ENCODE measurements at places on chromosomes 4 and X.

- DNase-seq, result no peak
Observed at GRCh38 chr4:181281451-181281850, 961.8 kb upstream of the TENM3 start.

DNA sequence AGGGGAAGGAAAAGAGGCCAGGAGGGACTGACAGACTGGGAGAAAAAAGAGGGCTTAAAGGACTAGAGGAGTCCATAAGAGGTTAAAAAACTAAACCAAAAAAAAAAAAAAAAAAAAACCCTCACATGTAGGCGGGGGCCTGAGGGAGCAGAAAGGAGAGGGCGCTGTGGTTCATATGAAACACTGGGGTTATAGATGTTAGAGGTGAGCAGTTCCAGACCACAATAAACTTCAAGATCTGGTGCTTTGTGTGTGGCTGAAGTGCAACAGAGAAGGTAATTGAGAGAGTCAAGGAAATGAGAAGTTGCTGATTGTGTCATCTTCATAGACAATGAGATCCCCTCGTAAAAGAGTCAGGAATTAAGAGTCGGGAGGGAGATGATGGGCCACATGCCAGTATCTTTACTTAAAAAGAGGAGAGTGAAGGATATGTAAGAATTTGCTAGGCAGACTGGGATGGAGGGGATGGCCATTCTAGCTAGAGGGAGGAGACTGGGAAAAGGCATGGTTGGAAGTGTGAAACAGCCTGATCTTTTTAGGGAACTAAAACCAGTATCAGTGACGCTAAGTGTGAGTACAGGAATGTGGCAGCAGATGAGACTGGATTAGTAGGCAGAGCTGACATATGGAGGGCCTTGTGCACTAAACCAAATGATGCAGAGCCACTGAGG is 18.4 kb upstream of the OGT start:
- no peak for DNase-seq

DNA sequence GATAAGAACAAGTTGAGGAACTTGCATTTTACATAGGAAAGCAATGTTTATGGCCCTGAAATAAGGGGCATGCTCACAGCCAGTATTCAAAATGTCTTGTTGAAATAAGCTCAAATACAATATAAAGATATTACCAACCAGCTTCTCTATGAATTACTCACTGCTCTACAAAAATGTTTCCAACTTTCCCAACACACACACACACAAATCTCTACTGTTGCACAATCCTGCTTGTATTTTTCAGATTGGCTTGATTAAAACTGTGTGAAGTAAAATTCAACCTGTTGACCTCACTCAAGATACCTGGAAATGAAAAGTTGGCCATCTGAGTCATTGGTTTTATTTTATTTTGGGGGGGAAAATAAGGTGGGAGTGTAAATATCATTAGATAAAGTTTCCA is 128.6 kb downstream of the CHIC2 start:
- DNase-seq, result no peak

GRCh38 chr4:152132776-152133175 is 372.0 kb upstream of the GATB start:
- no peak for DNase-seq

- DNase-seq, result no peak
Observed at GRCh38 chr4:86247320-86247719, 112.5 kb downstream of the MAPK10 start.

- no peak for DNase-seq
Observed at GRCh38 chrX:11908371-11908770, 150.3 kb downstream of the MSL3 start.
